ENCODE measurements at places on chromosomes 2 and 18. TPM values are rescaled to one million over a fixed set of nuclear protein-coding genes. Genes with fewer than 3 reads are reported as not detected.

- no peaks in the 10 kb centered on the region for H3K36me3 ChIP-seq
- no peaks in the 10 kb centered on the region for H3K27me3 ChIP-seq
- no peaks in the 10 kb centered on the region for H3K4me1 ChIP-seq
- no peak overlapping the region for H3K27ac ChIP-seq
- H3K4me3 ChIP-seq, result no peak overlapping the region
- no peak for DNase-seq
Measured at GRCh38 chr2:65032019-65032975, 23.9 kb upstream of the CEP68 start.

The RAB17 gene
- total RNA-seq, result 1.7 TPM

The CETN1 gene
- total RNA-seq, result not detected

DNA sequence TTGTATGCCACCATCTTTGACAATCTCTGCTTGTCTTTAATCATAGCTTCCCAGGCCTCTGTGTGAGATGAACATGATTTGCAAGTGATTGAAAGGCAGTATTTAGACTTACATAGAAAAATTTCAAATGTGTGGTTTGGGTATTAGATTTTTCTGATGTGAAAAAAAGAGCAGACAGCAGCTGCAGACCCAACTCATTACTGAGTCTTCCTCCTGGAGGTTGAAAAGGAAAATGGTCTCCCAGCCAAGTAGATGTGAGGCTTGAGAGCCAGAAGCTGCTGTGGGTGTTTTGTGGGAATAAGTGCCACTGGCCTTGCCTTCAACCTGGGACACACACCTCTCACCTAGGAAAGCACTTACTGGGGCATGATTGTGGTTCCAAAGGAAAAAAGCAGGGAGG is 92.5 kb downstream of the KCTD18 start:
- H3K27me3 ChIP-seq, result no peaks in the 10 kb centered on the region
- no peak for DNase-seq
- H3K27ac ChIP-seq, result no peak overlapping the region
- peaks cover 40% of the 10 kb centered on the region for H3K36me3 ChIP-seq
- peaks cover 9% of the 10 kb centered on the region for H3K4me1 ChIP-seq

DNA sequence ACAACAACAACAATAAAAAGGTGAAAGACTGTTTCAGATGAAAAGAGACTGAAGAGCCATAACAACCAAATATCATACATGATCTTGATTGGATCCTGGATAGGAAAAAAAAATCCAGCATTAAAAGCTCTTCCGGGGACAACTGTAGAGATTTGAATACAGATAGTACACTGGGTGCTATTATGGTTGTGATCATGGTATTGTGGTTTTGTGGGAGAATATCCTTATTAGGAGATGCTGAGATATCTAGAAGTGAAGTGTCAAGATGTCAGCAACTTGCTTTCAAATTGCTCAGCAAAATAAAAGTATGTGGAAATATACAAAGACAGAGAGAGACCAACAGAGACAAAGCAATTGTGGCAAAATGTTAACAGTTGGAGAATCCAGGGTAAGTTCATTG is 15.5 kb upstream of the SPATA3 start:
- no peak overlapping the region for H3K27ac ChIP-seq
- peaks cover 12% of the 10 kb centered on the region for H3K27me3 ChIP-seq
- H3K36me3 ChIP-seq, result no peaks in the 10 kb centered on the region
- H3K4me3 ChIP-seq, result no peak overlapping the region
- no peaks in the 10 kb centered on the region for H3K4me1 ChIP-seq

DNA sequence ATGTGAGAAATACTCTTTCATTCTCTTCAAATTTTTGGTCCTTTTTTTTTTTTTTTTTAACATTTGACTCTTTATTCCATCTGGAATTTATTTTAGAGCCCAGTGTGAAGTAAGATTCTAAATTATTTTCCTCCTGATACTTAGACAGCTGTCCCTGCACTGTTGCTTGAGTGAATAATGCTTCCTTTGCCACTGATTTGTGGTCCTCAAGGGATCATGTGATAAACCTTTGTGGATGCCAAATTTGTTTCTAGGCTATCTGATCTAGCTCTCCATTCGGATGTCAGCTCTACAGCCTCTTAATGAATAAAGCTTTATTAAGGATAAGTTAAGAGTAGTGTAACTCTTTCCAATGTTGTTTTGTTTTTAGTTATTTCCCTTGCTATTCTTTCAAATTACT is 142.3 kb downstream of the SMAD7 start:
- no peaks in the 10 kb centered on the region for H3K27me3 ChIP-seq
- peak; percentile 14 for DNase-seq
- H3K4me3 ChIP-seq, result no peak overlapping the region
- no peak overlapping the region for H3K27ac ChIP-seq
- H3K4me1 ChIP-seq, result peaks cover 8% of the 10 kb centered on the region

The VWA3B gene
- not detected for total RNA-seq

DNA sequence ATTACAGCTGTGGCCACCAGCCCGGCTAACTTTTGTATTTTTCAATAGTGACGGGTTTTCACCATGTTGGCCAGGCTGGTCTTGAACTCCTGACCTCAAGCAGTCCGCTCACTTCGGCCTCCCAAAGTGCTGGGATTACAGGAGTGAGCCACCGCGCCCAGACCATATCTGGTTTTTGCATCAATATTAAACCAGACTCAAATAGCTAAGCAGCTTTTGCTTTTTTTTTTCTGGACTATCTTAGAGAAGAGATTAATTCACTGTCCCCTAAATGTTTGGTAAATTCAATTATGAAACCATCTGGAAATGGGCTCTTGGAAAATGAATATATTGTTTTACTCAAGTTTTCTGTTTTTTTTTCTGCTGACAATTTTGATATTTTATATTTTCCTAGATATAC is 183.7 kb downstream of the DOK6 start:
- no peaks in the 10 kb centered on the region for H3K27me3 ChIP-seq
- H3K27ac ChIP-seq, result no peak overlapping the region
- no peak overlapping the region for H3K4me3 ChIP-seq
- DNase-seq, result no peak
- H3K36me3 ChIP-seq, result no peaks in the 10 kb centered on the region
- H3K4me1 ChIP-seq, result no peaks in the 10 kb centered on the region

- no peaks in the 10 kb centered on the region for H3K27me3 ChIP-seq
- no peaks in the 10 kb centered on the region for H3K36me3 ChIP-seq
- DNase-seq, result no peak
- H3K4me3 ChIP-seq, result no peak overlapping the region
Measured at GRCh38 chr2:149389506-149390167, 59.2 kb downstream of the LYPD6 start.

- peak overlapping the region; percentile 90 for H3K4me3 ChIP-seq
- no peaks in the 10 kb centered on the region for H3K36me3 ChIP-seq
- peak overlapping the region; percentile 89 for H3K27ac ChIP-seq
- peak; percentile 79 for DNase-seq
- H3K4me1 ChIP-seq, result peaks cover 19% of the 10 kb centered on the region
Measured at GRCh38 chr2:202032846-202033316, 774 bp upstream of the FZD7 start.

DNA sequence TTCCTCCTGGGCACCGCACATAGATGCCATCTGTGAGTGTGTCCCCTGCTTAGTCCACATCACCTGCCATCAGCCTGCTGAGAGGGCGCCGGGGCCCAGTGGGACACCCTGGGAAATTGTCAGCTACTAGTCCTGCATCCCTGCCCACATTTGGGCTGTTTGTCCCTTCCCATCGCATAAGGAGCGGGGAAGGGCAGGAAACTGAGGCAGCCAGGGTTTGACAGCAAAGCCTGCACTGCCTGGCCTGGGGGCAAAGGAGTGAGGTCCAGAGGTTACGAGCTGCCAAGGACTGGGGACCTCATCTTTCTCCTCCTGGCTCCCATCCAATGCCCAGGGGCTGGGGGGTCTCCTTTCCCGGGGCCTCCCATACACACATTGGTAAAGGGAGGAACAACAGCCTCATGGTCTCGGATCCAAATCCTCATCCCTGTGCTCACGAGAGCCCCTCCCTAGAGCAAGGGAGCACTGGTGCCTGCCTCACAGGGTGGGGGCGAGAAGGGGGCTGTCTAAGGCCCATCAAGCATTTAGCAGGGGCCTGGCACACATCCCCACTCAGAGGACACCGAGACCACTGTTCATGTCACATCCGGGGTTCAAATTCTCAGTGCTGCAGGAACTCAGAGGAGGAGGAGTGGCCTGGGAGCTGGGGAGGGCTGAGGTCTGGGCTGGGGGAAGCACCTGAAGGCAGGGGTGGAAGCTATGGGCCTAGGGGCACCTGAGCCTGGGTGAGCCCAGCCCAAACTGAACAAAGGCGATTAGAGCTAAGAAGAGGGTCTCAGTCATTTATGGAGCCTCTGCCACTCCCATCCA is 113.8 kb downstream of the SMAD7 start:
- H3K27ac ChIP-seq, result no peak overlapping the region
- no peaks in the 10 kb centered on the region for H3K36me3 ChIP-seq
- H3K4me3 ChIP-seq, result no peak overlapping the region
- peaks cover 71% of the 10 kb centered on the region for H3K4me1 ChIP-seq
- DNase-seq, result no peak

The HEATR5B gene
- total RNA-seq, result 17.0 TPM

The CDH2 gene
- total RNA-seq, result 165 TPM

The CRACDL gene
- total RNA-seq, result not detected

DNA sequence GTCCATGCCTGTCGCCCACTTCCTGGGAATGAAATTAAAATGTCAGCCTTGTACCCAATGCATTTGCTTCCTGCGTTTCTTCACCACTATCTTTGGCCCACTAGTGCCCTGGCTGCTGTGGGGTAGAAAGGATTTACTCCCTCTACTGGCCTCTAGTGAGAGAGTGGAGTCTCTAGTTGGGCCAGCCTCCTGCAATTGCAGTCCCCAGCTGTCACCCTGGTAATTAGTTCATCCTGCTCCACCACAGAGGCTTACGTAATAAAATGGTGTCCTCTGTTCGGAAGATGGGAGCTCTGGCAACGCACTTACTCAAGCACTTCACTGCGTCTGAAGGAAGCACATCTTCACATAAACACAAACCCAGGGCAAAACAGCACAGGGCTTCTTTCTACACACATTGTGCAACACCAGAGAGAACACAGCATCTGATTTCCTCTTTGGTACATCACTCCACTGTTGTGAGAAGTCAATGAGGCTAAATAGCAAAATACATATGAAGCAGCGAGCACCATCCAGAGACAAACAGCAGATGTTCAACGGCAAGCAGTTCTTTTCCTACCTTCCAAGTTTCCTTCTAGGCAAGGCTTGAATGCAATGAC is 274.6 kb downstream of the LRATD1 start:
- DNase-seq, result peak; percentile 10
- no peak overlapping the region for H3K27ac ChIP-seq
- no peak overlapping the region for H3K4me3 ChIP-seq
- no peaks in the 10 kb centered on the region for H3K27me3 ChIP-seq
- H3K36me3 ChIP-seq, result no peaks in the 10 kb centered on the region

DNA sequence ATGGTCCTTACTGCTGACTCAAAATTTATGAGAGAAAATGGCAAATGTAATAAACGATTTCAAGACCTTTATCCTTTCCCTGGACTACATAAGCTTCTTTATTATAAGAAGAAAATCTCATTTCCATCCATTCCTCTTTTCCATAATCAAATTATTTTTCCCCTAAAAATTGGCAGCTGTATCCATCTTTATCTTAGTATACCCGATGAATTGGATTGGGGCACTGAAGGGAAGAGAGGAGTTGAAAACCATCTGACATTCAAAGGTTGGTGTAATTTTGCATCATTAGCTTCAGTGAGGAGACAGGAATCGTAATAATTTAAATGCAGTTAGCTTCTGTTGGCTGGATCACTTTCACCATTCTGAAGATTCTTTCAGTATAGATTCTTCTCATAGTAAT is 574.1 kb downstream of the XIRP2 start:
- DNase-seq, result no peak
- no peak overlapping the region for H3K4me3 ChIP-seq
- H3K36me3 ChIP-seq, result no peaks in the 10 kb centered on the region
- no peaks in the 10 kb centered on the region for H3K4me1 ChIP-seq
- H3K27ac ChIP-seq, result no peak overlapping the region
- H3K27me3 ChIP-seq, result no peaks in the 10 kb centered on the region

DNA sequence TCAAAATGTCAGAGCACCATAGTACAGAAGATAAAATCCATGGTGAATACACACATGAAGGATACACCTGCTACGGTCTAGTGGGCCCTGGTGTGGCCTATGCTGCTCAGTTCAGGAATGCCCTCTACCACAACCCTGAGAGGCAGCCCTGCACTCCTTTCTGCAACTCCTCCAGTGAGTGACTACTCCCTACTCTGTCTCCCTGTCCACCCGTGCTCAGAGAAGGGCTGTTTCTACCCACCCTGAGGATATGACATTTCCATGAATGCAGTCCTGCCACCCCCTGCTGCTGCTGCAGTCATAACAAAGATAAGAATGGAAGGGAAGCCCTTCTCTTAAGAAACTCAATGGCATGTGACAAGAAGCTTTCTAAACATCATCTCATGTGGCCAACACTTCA is 137.0 kb downstream of the EN1 start:
- H3K4me3 ChIP-seq, result no peak overlapping the region
- H3K36me3 ChIP-seq, result no peaks in the 10 kb centered on the region
- no peak for DNase-seq
- no peaks in the 10 kb centered on the region for H3K27me3 ChIP-seq
- no peak overlapping the region for H3K27ac ChIP-seq

GRCh38 chr2:202215179-202215578 is 23.2 kb downstream of the SUMO1 start:
- H3K27me3 ChIP-seq, result no peaks in the 10 kb centered on the region
- peaks cover 34% of the 10 kb centered on the region for H3K36me3 ChIP-seq
- no peak overlapping the region for H3K4me3 ChIP-seq

- H3K36me3 ChIP-seq, result no peaks in the 10 kb centered on the region
- H3K27me3 ChIP-seq, result peaks cover 19% of the 10 kb centered on the region
Measured at GRCh38 chr2:176091329-176092258, 927 bp upstream of the HOXD13 start.

- no peak overlapping the region for H3K4me3 ChIP-seq
- H3K36me3 ChIP-seq, result no peaks in the 10 kb centered on the region
- no peaks in the 10 kb centered on the region for H3K4me1 ChIP-seq
- H3K27ac ChIP-seq, result no peak overlapping the region
Measured at GRCh38 chr2:134362152-134362668, 108.3 kb downstream of the MGAT5 start.

GRCh38 chr18:79804130-79804787 is 6.5 kb downstream of the KCNG2 start:
- no peaks in the 10 kb centered on the region for H3K4me1 ChIP-seq
- H3K36me3 ChIP-seq, result no peaks in the 10 kb centered on the region
- no peak overlapping the region for H3K27ac ChIP-seq
- H3K27me3 ChIP-seq, result peaks cover 28% of the 10 kb centered on the region
- no peak for DNase-seq
- no peak overlapping the region for H3K4me3 ChIP-seq

- no peaks in the 10 kb centered on the region for H3K27me3 ChIP-seq
- no peaks in the 10 kb centered on the region for H3K36me3 ChIP-seq
- H3K27ac ChIP-seq, result no peak overlapping the region
- H3K4me1 ChIP-seq, result no peaks in the 10 kb centered on the region
- H3K4me3 ChIP-seq, result no peak overlapping the region
Measured at GRCh38 chr2:207819839-207820784, 50.4 kb upstream of the FZD5 start.

GRCh38 chr2:84886791-84887190 is 5.9 kb upstream of the TRABD2A start:
- no peak for DNase-seq
- H3K4me3 ChIP-seq, result no peak overlapping the region
- H3K27ac ChIP-seq, result no peak overlapping the region
